ENCODE measurements at places on chromosomes 13 and 19.

GRCh38 chr13:112725346-112726015 lies 35.6 kb downstream of the ATP11A start:
- DNase-seq: peak; percentile 40

DNA sequence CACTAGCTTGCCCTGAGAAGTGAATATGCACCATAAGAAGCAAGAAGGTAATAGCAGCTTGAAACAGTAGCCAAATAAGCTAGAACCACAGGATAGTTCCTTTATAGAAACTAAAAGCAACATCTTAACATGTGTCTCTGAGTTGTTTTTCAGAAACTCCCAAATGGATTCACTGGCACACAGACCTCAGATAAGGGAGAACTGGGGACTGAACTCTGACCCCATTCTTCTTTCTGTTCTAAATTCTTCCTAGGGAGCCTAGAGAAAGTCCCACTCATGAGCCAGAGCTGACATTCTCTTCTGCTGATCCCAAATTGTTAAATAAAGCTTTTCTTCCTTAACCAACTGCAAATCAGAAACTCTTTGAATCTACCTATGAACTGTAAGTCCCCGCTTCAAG lies 146.1 kb downstream of the PCDH9 start:
- no peak for DNase-seq

DNA sequence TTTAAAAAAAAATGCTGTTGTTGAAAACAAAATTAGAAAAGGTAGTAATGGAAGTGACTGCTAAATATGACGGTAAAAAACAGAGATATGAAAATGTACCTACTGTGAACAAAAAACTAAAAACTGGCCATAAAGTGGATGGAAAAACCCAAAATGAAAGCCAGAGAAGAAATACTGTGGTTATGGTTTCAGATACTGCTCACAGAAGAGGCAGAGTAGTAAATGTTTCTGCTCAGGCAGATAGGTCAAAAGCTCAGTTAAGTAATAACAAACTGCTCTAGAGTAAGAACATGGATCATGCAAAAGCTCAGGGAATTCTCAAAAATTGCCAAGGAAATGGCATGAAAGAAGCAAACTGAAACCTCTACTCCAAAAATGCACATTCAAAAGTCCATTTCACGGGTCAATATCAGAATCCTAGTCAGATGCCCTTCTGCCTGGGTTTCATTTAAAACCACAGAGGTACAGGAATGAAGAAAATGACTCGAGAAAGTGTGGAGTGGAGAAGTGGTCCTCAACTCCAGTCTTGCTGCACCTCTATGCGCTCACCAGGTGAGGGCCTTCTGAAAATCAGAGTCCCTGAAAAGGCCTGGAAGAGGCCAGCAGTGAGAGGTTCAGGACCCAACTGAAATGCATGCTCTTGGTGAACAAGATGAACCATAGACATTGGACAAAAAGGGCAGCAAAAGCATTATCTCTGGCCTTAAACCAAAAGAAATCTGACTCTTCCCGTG lies 315.0 kb upstream of the SPRY2 start:
- no peak for DNase-seq

DNA sequence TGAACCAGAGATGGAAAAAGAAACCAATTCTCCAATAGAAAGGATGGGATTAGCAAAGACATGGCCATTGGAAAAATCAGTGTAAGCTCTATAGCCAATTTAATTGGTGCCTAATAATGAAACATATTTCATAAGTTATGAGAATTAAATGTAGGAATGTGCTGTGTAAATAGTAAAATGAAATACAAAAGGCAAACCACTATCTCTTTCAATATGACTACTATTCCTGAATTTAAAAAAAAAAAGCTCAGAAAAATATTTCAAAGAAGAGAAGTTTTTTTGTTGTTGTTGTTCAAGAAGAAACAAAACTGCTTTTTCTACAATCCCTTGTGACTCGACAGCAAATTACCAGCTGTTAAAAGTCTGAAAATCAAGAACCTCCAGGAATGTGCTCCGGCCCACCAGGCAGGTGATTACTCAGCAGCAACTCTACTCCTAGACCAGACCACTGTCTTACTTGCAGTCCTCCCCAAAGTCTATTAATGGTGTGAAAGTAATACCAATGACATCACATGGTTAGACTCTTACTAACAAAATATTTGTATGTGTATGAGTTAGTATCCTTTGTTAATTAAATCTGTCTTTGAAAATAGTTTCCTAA lies 362.4 kb downstream of the KCTD12 start:
- DNase-seq: no peak

DNA sequence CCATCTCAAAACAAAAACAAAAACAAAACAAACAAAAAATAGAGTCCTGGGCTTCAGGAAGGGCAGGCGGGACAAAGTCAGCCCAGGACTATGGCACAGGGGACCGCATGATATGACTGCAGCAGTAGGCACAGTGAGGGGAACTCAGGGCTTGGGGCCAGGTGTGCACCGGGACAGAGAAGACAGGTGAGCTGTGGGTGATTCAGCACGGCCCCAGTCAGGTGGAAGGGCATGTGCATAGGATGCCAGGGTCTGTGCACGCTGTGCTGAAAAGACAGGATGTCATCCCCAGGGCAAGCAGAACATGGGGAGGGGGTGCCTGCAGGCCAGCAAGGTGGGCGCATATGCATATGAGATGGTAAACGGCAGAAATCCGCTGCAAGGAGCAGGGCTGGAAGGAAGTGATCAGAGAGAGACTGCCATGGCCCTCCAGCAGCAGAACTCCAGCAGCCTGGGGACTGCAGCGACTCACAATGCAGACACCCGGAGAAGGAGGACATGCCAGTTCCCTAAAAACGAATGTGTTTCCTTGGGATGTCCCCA lies 15.0 kb downstream of the EPS15L1 start:
- no peak for DNase-seq

DNA sequence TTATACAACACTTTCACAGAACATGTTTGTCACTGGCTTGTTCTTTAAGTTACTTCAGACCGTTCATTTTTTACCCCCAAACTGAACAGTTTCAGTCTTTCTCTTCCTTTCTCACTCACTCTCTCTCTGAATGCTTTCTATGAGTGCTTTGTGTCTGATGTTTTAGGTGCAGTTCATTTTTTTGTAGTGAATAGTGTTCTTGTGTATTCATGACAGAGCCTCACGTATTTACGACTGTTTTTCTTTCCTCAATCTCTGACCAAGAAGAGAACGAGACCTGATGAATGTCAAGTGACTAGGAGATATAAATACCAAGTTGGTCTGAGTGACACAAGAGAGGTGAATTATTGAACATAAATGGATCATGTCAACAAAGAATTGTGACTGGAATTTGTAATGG lies 1525.0 kb upstream of the MIR17HG start:
- no peak for DNase-seq

DNA sequence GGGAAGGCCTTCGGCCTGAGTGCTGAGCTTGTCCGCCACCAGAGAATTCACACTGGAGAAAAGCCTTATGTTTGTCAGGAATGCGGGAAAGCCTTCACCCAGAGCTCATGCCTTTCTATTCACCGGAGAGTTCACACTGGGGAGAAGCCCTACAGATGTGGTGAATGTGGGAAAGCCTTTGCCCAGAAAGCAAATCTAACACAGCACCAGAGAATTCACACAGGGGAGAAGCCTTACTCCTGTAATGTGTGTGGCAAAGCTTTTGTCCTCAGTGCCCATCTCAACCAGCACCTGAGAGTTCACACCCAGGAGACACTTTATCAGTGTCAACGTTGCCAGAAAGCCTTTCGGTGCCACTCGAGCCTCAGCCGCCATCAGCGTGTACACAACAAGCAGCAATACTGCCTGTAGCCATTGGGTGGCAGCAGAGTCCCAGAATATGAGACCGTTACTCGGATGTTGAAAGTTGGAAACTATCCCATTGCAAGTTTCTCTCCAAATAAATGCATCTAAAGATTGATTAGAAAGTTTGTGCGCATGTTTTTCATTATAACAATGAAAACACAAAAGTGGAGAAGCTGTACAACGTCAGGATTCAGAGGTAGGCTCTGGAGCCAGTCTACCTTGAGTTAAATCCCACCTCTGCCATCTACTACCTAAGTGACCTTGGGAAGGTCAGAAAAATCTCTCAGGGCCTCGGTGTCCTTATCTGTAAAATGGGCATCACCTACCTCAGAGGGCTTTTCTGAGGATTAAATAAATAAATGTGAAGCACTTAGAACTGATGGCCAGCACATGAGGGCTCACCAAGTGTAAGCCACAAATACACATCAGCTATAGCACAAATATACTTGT lies 21.1 kb downstream of the ZNF473 start:
- DNase-seq: peak; percentile 70

GRCh38 chr19:55249841-55250240 lies 9.0 kb downstream of the PPP6R1 start:
- DNase-seq: no peak

- no peak for DNase-seq
These were observed 45.3 kb downstream of the KLF2 start for GRCh38 chr19:16369664-16370576.

DNA sequence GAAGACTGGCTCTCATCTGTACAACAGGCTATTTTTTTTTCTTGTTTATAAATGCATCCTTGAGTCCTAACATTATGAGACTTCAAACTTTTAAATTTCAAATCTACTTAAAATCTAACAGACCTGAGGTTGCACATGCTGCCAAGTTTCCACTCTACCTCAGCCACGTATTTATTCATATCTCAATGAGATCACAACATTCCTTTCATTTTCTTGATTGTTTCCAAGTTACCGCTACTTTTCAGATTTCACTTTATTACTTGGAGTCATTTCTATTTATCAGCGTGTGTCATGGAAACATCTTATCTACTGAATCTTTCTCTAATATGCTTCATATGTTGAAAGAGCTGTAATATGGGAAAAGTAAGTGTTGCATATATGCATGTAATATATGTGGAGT lies 1257.5 kb upstream of the ATXN8OS start:
- no peak for DNase-seq

GRCh38 chr13:51811920-51812451 lies 8.0 kb upstream of the DHRS12 start:
- peak; percentile 37 for DNase-seq

DNA sequence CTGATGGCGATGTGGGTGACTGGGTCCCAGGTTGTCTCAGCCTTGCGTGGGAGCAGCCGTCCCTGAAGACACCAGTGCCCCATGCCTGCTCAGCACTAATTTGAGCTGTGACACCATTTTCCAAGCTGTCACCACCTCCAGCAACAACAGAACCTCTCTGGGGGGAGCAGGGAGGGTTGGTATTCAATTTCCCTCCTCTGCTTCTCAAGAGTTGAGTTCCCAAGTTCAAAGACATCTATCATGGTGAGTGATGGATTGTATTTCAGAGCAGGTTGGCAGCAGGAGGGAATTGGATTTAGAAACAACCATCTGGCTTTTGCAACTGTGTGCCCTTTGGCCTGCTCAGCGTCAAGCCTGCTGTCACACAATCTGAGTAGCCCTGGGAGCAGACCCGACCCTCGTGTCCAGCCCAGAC lies 46.9 kb upstream of the UQCRFS1 start:
- DNase-seq: no peak

DNA sequence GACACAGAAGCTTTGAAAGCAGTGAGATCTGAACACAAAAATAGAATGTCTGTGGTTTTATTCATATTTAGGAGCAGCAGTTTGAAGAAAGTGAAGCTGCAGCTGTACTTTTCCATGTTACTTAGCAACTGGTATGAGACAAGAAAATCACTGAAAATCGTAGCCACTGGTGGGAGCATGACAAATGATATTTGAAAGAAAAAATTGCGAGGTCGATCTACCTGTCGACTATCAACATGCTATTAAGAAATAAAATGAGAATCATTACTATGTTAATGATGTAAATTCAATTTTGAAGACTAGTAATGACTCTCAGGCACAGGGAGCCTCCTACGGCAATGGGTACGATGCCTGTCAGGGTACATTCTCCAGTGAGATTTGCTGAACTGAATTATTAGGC lies 436.4 kb downstream of the SLITRK5 start:
- DNase-seq: no peak

DNA sequence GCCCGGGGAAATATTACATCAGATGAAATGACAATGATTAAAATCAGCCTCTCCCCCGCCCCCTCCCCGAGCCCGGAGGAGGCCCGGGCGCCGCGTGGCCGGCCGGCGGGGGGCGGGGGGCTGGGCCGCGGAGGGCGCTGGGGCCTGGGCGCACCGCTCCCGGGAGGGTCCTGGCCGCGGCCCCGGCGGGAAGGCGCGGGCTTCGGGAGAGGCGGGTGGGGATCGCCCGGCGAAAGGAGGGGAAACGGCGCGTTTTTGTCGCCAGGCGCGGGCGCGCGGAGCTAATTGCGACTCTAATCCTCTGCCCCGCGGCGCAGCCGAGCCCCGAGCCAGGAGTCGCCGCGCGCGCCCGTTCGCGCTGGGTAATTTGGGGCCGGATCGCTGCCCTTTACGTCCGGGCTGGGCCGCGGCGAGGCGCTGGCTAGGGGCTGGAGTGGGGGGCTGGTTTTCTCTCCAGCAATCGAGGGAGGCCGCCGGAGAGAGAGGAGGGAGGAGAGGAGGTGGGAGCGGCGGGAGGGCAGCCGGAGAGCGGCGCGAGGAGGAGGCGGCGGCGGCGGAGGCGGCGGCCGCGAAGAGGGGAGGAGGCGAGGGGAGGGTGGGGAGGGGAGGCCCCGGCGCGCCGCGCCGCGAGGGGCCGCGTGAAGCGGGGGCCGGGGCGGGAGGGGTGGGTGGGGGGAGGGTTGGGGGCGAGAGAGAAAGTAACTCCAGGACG lies at the start of gene KCTD15:
Gene KCTD15, plus strand, starts transcription at position 707 of the 712 bp plus-strand sequence. CDS start 3,585 bp downstream, outside the sequence.
- peak; percentile 70 for DNase-seq

- DNase-seq: no peak
These were observed 32.8 kb downstream of the ZSWIM9 start for GRCh38 chr19:48203222-48203793.

DNA sequence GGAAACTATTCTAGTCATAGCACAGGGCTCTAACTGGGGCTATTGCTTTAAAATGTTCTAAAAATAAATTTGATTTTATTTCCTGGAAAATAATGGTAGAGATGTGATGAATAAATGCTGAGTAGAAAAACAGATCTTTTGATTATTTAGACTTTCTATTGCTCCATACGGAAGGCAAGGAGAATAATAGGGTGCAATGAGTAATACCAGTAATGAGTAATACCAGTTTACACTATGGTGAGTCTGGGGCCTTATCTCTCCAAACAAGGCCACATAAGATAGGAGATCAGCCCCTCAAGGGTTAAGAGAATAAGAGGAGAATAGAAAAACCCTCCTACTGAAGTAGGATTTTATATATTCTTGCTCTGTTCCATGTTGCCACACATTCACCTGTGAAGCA lies 390.4 kb downstream of the KLF5 start:
- DNase-seq: no peak

GRCh38 chr13:110257408-110257807 lies 49.5 kb downstream of the COL4A1 start:
- DNase-seq: no peak

All from activated T-cell treated with anti-CD3 and anti-CD28 coated beads, Interleukin-2, amount 50 U/mL, for 24 hours (primary cell).